ENCODE measurements at places on chromosomes 13 and 19.

- no peak for DNase-seq
Measured at GRCh38 chr19:19445288-19445687, 39.8 kb downstream of the GATAD2A start.

DNA sequence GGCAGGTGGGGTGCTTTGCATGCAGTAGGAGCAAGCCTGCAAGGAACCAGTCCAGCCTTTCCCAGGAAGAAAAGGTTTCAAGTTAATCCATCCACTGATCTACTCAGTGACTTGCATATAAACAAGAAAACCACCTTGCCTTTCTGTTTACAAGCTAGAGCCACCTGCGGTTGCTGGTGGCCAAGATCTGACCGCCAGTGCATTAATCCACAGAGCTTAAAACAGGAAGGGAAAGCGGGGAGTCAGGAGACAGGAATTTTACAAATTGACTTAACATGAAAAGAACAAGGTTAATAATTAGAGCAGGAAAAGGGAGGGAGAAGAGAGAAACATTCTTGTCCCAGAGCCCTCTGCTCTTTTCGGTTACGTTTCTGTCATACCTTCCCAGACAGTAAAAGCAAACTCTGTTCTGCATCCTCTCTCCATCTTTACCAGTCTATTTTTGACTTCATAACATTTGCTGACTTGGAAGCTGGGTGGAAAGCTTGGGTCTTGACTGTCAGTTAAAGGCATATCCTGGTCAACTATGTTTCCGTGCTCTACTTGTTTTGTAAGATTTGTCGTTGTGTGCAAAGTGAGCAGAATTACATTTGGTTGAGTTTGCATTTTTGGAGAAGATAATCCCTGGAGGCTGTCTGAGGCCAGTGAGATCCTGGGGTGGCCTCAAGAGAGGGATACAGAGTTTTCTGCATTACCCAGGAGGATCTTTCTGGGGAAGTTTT, 760.6 kb downstream of the EFNB2 start:
- DNase-seq: no peak

DNA sequence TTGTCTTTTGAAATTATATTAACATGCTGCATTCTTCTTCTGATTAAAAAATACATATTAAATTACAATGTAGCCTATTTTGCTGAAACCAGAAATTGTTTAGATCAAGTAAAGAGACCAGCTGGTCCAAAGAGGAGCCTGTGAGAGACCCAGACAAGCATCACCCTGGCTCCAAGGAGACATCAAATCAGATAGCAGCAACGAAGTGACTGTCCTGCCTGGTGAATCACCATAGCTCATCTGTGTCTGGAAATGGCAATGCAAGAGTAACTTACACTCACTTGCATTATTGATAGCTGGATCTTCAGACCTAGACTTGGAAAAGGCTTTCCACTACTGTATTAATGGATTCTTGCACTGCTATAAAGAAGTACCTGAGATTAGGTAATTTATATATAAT, 169.1 kb downstream of the KCTD12 start:
- no peak for DNase-seq

DNA sequence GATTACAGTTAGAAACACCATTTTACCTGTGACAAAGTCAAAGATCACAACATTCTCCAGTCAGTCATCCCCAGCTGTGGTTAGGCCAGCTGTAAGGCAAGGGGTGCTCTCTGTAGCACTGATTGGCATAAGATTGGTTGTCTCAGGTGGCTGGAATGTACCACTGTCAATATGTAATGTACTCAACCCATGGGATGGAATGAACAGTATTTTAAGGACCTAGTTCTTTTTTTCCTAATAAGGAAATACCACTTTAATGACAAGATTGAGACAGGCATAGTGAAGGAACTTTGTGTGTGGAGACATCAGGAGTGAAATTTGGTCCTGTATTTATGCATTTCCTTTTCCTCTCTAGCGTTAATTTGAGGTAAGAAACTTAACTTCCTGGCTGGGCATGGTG, 310.7 kb downstream of the ITGBL1 start:
- DNase-seq: no peak

DNA sequence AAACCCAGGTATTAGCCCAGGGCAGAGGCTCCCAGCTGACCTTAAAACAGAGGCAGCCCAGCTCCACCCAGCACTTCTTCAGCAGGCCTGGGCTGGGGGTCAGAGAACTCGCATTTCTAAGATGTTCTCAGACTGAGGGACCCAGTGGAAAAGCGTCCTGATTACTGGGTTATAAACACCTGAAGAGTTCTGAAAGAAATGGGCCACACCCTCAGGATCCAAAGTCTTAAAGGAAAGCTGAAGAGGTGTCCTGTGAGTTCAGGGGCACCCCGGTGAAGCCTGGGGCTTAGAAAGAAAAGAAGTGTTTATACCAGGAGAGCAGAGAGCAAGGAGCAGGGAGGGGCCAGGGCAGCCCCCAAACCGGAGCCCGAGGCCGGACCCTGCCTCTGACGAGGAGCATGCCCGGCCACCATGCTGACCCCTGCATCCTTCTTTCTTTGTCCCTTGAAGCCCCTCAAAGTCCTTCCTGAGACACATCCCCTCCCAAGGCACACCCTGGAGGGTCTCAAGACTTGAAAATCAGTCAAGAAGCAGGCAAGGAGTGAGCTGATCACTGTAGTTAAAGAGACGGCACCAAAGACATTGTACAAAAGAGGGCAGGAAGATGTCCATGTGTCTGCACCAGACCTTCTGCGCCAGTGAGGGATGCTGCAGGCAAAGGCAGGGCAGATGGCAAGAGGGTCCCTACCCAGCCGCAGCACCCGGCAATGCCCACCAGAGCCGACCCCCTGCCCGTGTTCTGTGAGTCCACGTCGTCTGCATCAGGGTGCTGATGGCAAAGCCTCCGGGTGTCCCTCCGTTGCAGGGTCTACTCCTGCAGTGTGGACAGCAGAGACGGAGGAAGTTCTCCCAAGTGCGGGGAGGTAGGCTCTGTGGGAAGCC, 10.6 kb upstream of the RAB20 start:
- DNase-seq: no peak

DNA sequence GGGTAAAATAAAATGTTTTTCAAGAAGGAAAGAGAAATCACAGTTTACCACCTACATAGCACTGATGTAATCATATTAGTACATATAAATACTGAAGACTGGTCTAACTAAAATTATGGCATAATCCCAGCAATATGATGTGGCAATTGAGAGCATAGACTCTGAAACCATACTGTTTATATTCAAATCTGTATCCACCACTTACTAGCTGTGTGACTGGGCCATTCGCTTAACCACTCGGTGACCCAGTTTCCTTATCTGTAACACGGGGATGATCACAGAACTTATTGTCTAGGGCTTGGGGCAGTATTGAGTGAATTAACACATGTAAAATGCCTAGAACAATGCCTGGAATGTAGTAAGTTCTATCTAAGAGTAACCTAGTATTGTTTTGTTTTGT, 13.1 kb upstream of the GTF3A start:
- DNase-seq: no peak

DNA sequence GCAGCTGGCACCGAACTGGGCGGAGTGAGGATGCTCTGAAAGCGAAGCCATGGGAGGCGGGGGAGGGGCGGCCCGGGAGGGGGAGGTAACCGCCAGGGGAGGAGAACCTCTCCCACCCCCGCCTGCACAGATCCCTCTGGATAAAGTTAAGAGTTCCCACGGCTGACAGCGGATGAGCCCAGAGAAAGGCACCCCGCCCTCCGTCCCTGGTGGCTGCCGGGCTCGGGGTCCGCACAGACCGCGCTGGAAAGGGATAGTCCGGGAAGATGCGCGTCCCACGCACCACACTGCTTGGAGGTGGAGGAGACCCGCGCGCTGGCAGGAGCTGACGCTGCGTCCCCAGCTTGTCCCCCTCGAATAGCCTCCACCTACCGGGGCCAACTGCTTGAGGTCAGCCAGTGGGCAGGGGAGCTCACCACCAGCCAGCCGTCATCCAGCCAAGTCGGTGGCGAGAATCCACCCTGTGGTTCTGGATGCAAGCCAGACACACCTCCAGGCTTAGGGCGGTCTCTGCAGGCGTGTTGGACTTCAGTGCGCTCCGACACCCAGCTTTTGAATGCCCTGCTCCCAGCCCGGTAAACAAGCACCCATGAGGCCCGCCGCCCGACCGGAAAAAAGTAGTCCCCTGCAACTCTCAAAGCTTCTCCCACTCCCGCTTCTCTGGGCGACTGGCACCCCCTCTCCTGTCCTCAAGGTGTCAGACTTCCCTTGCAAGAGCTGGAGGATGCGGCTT, at the start of gene TRPC4:
TRPC4 (minus strand) TSS at position 17 of the 733 bp plus-strand sequence. CDS start 86,439 bp downstream, outside the sequence.
- peak; percentile 10 for DNase-seq

DNA sequence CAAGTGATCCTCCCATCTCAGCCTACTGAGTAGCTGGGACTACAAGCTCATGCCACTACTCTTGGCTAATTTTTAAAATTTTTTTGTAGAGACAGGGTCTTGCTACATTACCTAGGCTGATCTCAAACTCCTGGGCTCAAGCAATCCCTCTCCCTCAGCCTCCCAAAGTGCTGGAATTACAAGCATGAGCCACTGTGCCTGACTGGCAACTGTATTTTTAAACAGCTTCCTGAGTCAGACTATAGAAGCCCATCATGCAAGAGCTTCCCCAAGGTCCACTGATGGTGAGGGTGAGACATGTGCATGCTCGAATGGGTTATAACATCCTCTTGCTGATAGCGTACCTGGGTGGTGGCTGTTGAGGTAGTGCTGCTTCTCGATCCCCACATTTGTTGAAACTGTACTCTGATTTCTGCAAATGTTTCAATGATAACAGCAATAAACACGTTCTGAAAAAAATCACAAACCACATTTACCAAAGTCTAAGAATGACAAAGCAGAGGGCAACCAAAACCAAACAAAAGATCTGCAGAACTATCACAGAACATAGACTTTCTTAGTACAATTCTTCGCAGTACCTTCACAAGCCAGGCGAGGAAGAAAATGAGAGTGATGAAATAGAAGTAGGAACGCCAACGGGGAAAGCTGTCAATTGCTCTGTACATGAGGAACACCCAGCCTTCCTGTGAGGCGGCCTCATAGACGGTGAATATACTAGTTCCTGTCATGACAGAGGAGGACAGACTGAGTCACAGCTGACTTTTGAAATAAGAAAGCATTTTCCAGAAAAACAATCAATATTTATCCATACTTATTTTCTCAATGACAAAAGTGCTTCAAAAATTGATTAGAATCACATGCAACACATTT, 124.4 kb downstream of the NALCN start:
- DNase-seq: no peak

DNA sequence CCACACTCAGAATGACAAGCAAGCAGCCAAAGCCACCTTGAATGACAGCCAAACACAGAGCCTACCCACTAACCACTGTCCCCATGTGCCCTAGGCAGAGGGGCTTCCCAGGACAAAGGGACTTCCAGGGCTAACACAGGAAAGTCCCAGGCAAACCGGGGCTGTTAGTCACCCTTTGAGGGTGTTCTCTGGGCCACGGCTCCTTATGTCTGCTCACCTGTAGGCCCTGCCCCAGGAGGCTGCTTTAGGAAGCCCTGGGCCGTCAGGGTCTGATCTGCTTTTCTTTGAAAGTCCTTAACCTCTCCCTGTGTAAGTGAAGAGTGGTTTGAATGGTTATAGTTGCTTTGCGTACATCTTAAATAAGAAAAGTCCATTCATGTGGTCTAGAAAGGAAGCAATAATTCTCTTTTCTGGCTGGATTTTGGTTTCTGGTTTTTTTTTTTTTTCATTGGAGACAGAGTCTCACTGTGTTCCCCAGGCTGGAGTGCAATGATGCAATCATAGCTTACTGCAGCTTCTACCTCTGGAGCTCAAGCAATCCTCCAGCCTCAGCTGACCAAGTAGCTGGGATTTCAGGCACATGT, 161.4 kb downstream of the EFNB2 start:
- DNase-seq: no peak

GRCh38 chr13:95643571-95643935, 953 bp downstream of the DZIP1 start:
- peak; percentile 79 for DNase-seq

DNA sequence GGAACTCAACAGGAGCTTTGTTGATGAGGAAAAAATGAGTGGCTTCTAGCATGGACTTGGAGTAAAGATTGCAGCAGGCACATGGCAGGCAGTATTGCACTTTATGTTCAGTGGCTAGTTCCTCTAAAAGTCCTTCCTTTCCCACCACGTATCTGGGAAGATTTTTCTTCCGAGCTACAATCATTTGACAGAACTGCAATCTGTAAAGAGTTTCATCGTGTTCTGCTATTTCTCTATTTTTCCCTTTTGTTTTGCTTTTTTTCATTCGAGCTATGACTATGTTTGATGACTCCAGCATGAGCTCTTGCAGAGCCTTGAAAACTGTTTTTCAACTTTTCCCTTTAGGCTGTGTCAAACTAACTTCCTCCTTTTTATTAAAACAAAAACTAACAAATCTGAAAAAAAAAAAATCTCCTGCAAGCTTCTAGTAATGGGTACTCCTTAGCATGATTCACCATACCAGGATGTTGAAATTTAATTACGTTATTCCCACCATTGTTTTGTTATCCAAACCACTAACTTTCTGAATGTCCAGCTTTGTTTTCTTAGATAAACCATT, 12.3 kb downstream of the CLDN10 start:
- no peak for DNase-seq

DNA sequence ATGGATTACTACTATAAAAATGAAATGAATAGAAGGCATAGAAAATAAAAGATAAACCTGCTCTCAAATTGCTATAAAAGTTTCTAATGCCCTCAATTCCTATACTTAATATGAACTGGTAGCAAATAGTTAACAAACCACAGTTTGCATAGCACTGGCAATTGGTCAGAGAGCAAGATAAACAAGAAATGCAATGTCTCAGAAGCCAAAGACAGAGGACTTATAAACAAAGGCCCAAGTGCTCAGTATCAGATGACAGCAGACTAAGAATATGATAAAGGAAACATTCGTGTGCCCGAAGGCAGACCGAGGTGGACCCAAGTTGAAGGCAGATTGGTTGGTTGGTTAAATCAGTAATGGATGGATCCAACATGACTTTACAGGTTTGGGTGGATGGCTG, 50.6 kb downstream of the IPO5 start:
- DNase-seq: no peak

GRCh38 chr19:10132905-10133304, 13.2 kb upstream of the EIF3G start:
- no peak for DNase-seq

GRCh38 chr13:39892721-39893685, 237.5 kb downstream of the COG6 start:
- no peak for DNase-seq

GRCh38 chr13:106103779-106104178, 431.7 kb downstream of the EFNB2 start:
- DNase-seq: no peak

- DNase-seq: no peak
Measured at GRCh38 chr19:29003641-29004409, 209.1 kb downstream of the UQCRFS1 start.

GRCh38 chr19:18847549-18848463, 16.0 kb downstream of the UPF1 start:
- no peak for DNase-seq

DNA sequence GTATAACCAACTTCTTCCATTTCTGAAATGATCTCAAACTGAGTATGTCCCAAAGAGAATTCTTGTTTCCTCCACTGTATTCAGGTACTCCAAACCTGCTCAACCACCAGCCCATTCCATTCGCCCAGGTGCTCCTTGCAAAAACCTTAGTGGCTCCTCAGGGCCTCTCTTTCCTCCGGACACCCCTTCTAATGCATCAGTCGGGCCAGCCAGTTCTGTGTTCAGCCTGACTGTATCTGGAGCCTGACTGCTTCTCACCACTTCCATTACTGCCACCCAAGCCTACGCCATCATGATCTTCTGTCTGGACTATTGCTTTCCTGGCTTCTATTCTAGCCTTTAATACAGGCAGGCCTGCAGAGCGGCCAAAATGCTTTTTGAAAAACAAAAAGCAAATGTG, 1.5 kb downstream of the PHF11 start:
- DNase-seq: no peak

GRCh38 chr13:46050771-46051170, 1.8 kb downstream of the ZC3H13 start:
- DNase-seq: no peak
